GM12878 (cell line): ENCODE measurements at places on chromosomes 11 and 22. TPM values are rescaled to one million over a fixed set of nuclear protein-coding genes. Genes with fewer than 3 reads are reported as not detected.

- H3K27me3 ChIP-seq: no peaks in the 10 kb centered on the region
- no peak overlapping the region for H3K4me3 ChIP-seq
- H3K36me3 ChIP-seq: no peaks in the 10 kb centered on the region; the same call in none of the 2 replicates
- H3K27ac ChIP-seq: no peak overlapping the region
These were observed 240.8 kb downstream of the BRD1 start for GRCh38 chr22:49586873-49587272.

- no peak for DNase-seq
- H3K27ac ChIP-seq: peak overlapping the region; percentile 4; the same call in 1 of the 2 replicates
- H3K4me1 ChIP-seq: peaks cover 8% of the 10 kb centered on the region; the same call in 1 of the 2 replicates
These were observed 16.2 kb upstream of the EIF4G2 start for GRCh38 chr11:10824888-10825287.

Gene NLRP6
- 0.11 TPM in 1 of 2 replicates, not detected in the other for total RNA-seq

Gene DTX4
- 25.8 and 27.9 TPM in 2 replicates for total RNA-seq

DNA sequence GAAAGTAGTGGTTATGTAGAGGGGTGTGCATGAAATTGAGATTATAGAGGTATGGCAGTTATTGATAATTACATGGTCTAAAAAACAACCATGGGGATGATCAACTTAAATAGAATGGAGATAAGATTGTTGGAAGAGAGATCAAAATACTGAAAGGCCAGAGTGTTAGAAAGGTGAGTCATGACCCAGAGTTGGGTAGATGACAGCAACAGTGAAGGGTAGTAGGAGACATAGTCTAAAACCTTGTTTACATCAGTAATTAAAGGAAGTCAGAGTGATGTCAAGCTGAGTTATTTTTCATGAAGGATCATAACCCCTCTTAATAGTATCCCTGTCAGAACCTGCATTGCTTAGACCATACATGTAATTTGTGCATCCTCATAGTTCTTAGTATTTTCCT lies 110.9 kb downstream of the ELP4 start:
- H3K27me3 ChIP-seq: no peaks in the 10 kb centered on the region
- no peaks in the 10 kb centered on the region for H3K4me1 ChIP-seq
- no peak overlapping the region for H3K4me3 ChIP-seq
- H3K27ac ChIP-seq: no peak overlapping the region
- no peaks in the 10 kb centered on the region for H3K36me3 ChIP-seq
- no peak for DNase-seq

DNA sequence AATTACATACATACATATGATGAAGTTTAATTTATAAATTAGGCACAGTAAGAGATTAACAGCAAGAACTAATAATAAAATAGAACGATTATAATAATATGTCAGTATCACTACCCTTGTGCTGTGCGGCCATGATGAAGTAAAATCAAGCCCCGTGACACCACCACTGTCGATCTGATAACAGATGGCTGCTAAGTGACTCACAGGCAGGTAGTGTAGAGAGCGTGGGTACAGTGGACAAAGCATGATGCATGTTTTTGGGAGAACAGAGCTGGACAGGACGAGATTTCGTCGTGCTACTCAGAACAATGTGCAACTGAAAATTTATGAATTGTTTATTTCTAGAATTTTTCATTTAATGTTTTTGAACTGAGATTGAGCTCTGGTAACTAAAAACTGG lies 108.4 kb upstream of the TIMP3 start:
- H3K36me3 ChIP-seq: no peaks in the 10 kb centered on the region
- H3K4me3 ChIP-seq: no peak overlapping the region
- DNase-seq: no peak
- no peaks in the 10 kb centered on the region for H3K4me1 ChIP-seq
- no peak overlapping the region for H3K27ac ChIP-seq
- no peaks in the 10 kb centered on the region for H3K27me3 ChIP-seq

Gene MMP10
- total RNA-seq: not detected in 2 replicates
